ENCODE measurements at places on chromosomes 13 and 19.

DNA sequence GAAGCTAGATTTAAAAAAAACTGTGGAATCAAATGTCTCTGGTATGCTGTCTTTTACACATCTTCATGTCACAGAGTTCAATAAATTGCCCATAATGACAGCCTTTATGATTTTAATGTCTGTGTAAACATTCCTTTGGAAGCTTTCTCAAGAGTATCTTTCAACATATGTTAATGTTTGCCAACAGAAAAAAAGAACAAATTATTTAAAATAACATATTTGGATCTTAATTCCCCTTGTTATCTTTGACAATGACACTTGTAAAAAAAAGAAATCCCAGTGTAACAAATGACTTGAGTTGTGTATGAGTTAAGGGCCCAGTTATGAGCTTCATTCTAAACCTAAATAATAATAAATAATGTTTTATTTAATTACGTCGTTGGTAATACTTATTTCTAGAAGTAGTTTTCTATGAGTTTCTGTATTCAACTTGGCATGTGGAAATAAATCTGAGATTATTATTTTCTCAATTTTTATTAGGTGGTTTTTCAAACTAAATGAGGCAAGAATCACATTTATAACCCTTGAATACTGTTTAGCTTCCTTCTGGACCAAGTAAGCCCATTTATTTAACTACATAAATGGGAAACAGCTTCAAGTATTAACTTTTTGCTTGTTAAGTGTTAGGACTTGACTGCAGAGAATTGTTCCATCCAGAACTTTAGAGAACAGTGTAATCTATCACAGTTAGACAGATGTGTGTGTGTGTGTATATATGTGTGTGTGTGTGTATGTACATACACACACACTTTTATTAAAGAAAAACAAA, 182.1 kb downstream of the POSTN start:
- DNase-seq: no peak

- no peak for DNase-seq
These were observed 9.5 kb upstream of the ZNF543 start for GRCh38 chr19:57310792-57311191.

DNA sequence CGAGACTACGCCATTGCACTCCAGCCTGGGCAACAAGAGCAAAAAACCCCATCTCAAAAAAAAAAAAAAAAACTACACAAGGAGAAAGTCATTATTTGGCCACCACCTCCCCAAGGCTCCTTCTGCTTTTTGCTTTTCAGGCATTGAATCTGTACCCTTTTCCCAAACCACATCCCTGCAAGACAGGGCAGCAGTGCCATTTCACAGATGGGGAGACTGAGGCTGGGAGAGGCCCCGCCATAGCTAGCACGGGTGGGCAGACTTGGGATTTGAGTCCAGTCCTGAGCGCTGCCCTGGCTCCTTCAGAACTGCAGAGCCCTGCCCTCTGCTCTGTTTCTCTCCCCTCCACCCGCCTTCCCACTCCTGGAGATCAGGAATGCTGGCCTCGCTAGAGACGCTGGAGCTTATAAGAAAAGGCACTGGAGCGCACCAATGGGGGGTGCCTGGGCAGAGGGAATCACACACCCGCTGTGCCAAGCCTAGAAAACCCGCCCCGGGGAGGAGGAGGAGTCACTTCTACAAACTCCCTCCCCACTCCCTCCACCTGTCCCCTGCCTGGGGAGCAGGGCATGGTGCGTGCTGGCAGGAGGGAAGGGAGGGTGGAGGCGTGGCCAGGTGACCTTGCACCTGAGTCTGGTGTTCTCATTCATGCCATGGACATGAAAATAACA, 17.6 kb downstream of the TJP3 start:
- DNase-seq: peak; percentile 68

DNA sequence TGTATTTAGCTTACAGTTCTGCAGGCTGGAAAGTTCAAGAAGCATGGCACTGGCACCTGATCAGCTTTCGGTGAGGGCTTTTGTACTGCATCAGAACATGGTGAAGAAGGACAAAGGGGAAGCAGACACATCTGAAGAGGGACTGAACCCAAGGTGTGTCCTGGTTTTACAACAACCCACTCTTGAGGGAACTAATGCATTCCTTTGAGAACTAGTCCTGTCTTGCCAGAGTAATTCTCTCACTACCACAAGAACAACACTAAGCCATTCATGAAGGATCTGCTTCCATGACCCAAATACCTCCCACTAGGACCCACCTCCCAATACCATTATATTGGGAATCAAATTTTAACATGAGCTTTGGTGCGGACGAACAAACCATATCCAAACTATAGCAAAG, 93.6 kb downstream of the RFC3 start:
- DNase-seq: no peak

- DNase-seq: no peak
These were observed 106.4 kb downstream of the FGF14 start for GRCh38 chr13:102295316-102296048.

DNA sequence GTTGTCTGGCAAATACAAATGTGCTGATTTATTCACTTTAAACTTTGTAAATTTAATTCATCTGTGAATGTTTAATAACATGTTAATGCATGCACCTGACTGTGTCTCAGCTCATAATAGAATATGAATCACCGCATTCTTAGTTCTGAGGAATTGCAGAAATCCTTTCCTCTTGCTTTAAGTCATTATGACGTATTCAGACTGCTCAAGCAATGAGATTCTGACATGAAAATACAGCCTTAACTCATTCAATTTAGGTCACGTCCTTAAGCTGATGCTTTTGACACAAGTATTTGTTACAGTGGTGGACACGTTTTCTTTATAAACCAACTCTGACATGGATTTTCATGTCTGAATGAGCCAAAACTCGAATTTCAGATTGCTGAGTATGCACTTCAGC, 541.0 kb upstream of the KLF12 start:
- DNase-seq: peak; percentile 77
